ENCODE measurements at places on chromosomes 3 and 15. TPM values are rescaled to one million over a fixed set of nuclear protein-coding genes. Genes with fewer than 3 reads are reported as not detected.

Gene SERPINI1
- total RNA-seq: 3.0 TPM

Gene PLXND1
- 96.7 TPM for total RNA-seq

Gene SLC27A2
- 33.5 TPM for total RNA-seq

Gene CAV3
- total RNA-seq: not detected

Gene ZNF860
- 1.5 TPM for total RNA-seq

Gene PATL2
- 0.14 TPM for total RNA-seq
